ENCODE measurements at places on chromosomes 5 and 9. TPM values are rescaled to one million over a fixed set of nuclear protein-coding genes. Genes with fewer than 3 reads are reported as not detected.

GRCh38 chr5:155024015-155024414, 10.5 kb downstream of the KIF4B start:
- no peak for DNase-seq

GRCh38 chr5:169880012-169880663, 100.2 kb downstream of the INSYN2B start:
- DNase-seq: no peak

DNA sequence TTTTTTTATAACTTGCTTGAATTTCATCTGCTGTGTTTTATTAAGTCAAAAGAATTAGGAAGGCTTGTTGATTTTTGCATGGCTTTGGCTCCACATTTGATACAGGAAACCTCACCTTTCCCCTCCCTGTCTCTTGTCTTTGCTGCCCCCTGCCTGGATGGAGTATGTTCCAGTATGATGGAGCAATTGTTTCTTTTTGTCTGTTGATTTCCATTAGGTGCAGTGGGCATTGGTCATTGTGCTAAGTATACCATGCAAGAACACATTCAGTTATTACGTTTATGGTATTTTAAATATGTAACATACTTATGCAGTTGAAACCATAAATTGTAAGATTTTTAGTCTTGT, 19.6 kb downstream of the TJP2 start:
- DNase-seq: peak; percentile 35

The HNRNPK gene
- 653 TPM for total RNA-seq

DNA sequence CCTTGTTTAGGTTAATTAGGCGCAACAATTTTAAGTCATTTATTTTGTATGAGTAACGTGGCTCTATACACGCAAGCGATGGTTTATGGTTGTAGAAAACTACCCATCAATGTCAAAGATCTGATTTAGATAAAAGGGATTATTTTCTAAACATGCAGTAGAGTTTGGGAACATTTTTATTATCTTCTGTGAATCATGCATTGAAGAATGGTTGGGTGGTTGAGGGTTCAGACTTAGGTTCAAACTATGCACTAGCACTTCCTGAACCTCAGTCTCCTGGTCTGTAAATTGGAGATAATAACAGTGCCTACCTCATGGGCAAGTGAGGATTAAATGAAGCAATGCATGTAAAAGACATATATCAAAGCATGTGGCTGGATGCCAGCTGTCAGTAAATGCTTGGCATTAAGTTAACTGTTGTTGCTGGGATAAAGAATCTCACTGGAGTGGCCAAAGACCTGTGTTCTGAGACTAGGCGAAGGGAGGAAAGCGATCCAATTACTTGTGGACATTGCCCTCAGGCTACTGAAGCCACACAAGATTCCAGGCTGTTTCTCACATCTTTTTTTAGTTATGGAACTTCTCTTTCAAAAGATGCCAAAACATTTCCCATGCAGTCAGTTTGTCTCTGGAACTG, 1.1 kb upstream of the OTULINL start:
- no peak for DNase-seq

DNA sequence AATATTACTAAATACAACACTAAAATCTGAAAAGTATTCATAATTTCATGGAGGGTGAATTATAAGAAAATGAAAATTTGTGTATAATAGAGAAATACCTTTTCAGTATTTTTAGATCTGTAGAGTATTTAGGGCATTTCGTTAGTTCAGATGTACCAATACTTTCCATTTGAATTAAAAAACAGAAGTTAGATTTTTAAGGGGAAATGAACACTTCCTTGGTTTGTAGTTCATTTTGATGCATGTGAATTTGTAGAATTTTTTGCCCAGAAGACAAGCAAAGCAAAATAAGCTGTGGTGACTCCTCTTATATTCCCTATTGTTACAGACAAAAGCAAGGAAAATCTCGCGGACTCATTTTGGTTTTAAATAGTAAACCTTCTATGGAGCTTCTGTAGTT, 209.0 kb upstream of the RPS23 start:
- no peak for DNase-seq

DNA sequence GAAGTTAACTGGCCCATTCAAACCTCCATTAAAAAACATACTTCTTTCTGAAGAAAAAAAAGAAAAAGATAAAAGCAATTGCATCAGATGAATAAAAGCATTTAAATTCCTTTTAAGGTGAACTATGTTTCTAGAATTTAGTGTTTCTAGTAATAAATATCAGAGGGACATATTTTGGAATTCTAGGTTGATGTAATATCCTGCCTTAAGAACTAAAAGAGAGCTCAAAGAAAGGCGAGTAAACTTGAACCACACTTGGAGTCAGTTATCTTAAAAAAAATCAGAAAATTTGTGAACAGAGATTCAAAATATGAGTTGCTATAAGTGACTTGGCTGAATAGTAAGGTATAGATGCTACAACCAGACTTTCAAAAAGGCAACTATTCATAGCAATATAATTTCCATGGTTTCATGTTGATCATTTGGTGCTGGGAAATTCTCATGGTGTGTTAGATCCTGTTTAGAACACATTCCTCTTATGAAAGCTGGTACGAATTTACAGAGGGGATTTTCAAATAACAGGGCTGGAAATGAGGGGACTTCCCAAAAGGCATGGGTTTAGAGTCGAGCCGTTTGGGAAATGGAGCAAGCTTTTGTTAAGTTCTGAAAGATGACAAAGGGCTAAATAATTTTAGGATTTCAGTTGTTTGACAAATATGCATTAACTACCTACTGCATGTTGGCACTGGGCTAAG, 37.6 kb upstream of the RAI14 start:
- peak; percentile 28 for DNase-seq

DNA sequence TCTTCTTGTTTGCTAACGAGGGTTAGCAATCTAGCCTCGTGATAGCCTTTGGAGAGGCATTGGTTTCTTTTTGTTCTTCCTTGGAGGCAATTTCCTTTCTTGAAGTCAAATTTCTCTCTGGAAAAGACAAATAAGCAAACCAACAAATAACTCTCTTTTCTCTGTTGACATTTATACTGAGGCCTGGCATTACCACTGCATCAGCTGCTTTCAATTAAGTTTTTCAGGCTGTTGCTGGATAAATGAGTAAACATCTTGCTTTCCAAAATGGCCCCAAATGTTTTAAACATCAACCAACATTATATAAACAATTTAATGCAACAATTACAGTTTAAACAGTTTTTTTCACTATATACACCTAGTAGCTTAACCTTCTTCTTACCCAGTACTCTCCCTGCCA, 264.4 kb downstream of the HTR1A start:
- no peak for DNase-seq

- DNase-seq: no peak
Measured at GRCh38 chr5:92081958-92082712, 699.0 kb upstream of the ARRDC3 start.

DNA sequence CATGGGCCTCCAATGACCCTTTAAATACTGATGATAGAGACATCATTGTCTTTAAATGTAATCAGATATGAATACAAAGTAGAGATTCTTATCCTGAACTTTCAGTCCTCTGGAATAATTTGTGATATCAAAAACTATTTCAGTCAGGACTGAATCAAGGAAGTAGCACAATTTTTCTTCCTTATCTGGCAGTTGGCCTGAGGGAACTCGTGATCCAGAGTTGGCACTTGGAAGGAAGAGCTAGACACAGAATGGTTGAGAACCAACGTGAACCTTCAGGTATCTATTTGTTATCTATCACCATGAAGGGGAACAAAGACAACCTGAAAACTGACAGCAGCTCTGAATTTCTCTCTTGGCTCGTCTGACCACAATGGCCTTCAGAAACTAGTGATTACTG, 269.3 kb downstream of the PRDM9 start:
- DNase-seq: no peak

- no peak for DNase-seq
Measured at GRCh38 chr9:26247861-26248260, 569.6 kb upstream of the TUSC1 start.

The BAG1 gene
- total RNA-seq: 87.4 TPM

GRCh38 chr5:54095969-54096368, 214.4 kb downstream of the ARL15 start:
- DNase-seq: no peak

DNA sequence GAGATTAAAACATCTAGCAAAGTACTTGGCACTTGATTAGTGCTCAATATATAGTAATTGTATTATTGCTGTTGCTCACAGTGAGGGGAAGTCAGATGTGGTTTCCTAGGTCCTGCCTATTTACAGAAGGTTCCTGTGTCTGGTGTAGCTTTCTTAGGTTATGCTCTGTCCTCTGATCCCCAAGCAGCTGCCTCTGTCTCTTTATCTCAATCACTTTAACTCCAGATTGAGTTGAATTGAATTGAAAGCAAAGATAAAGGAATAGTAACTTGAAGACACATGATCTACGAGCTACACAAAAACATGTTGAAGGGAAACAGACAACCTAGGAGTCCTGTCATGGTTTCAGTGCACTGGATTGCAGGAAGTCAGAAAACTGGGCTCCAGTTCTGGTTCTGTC, 113.9 kb upstream of the ADAMTSL1 start:
- peak; percentile 82 for DNase-seq

The SLC36A2 gene
- not detected for total RNA-seq

The PDCD1LG2 gene
- 9.5 TPM for total RNA-seq

DNA sequence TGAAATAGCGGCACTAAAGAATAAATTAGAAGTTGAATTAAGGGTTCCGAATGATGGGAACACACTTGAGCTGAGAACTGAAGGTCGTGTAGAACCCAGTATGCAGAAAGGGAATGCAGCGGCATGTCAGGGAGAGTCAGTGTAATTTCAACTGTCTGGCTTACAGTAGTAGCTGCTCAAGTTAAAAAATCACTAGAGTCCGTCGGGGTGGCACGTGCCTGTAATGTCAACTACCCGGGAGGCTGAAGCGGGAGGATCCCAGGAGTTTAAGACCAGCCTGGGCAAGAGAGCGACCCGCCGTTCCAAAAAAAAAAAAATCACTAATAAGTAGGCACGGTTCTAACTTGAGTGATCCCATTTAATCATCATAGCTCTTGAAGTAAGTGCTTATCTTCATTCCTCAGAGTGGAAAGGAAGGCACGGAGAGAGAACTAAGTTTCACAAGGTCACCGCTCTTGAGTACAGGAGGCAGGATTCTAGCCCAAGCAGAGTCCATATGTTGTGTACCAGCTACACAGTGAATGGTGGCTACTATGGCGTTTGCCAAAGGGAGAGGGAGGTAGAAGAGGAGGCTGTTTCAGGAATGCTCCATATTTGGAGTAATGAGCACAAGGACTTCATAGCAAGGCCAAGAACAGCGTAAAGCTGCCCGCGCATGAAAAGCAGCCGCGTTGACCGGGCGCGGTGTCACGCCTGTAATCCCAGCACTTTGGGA, 831 bp downstream of the RMRP start:
- peak; percentile 53 for DNase-seq

All from endothelial cell of umbilical vein (primary cell).